ENCODE measurements at places on chromosomes 1 and 21.

DNA sequence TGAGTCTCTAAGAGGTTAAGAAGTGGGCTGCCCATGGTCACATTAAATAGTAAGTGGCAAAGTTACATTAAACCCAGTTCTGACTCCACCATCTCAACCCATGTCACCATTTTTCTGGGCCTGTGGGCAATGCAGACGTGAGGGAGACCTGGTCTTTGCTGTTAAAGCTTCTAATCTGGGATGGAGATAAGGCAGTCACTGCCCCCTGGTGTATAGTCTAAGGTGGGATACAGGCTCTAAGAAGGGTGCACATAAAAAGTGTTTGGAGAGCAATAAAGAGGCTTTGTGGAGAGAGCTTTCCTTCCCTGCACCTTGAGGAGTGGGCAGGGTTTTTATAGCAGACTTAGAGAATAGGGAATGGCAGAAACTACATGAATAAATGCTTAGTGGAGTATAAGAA, 141.3 kb downstream of the ROR1 start:
- no peak for DNase-seq

- DNase-seq = no peak
Measured at GRCh38 chr1:112297536-112297935, 98.5 kb upstream of the CTTNBP2NL start.

DNA sequence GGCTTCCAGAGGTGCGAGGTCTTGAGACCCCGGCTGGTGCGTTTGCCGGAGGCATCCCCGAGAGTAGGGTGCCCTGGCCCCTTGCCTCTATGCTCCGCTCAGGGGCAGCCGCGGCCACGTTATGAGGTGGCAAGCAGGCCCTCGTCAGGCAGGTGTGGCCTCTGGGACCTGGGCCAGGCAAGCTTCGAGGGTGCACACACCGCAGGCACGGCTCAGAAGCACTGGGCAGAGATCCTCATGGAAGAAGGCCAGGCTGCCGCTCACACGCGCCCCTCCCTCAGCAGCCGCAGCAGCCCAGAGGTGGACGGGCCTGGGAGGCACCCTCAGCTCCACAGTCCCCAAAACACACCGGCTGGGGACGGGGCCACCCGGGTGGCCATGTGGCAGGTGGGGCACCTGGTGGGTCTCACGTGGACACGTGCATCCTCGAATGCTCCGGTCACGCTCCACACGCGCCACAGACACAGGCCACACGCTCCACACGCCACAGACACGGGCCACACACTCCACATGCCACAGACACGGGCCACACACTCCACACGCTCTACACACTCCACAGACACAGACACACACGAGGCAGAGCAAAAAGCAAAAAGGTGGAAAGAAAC, 6.5 kb downstream of the SDF4 start:
- DNase-seq = no peak

- no peak for DNase-seq
Measured at GRCh38 chr1:3456449-3456963, 2.0 kb downstream of the ARHGEF16 start.

DNA sequence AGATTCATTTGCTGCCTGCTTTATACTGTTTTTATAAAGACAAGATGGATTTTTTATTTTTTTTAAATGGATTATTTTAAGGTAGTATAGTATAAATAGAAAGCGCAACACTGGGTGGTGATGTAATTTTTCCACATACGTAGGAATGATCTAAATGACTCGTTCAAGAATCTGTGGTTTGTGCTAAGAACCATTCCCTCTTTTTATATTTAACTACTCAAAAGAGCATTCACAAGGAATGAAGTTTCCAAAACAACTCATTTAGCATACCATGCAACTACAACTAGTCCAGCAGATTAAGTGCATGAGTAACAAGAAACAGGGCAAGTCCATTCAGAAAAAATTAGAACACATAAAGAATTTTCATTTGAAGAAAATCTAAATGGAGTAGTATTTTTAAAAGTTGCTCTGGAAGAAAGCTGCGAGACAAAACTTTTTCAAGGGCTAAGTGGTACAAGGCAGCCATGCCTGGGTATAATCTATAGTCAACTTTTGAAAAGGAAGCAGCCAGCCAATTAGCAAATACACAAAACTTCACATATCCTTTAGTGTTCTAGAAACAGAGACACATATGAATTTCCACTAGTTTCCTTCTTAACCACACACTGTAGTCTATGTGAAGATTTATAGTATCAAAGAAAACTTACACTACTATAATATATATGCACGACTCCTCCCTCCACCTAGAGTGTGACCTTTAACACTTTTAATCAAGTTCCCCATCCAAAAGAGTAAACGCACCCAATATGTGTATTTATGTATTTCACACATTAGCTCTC, 23.4 kb downstream of the GTF2B start:
- no peak for DNase-seq
